ENCODE measurements at places on chromosomes 3 and 15.

DNA sequence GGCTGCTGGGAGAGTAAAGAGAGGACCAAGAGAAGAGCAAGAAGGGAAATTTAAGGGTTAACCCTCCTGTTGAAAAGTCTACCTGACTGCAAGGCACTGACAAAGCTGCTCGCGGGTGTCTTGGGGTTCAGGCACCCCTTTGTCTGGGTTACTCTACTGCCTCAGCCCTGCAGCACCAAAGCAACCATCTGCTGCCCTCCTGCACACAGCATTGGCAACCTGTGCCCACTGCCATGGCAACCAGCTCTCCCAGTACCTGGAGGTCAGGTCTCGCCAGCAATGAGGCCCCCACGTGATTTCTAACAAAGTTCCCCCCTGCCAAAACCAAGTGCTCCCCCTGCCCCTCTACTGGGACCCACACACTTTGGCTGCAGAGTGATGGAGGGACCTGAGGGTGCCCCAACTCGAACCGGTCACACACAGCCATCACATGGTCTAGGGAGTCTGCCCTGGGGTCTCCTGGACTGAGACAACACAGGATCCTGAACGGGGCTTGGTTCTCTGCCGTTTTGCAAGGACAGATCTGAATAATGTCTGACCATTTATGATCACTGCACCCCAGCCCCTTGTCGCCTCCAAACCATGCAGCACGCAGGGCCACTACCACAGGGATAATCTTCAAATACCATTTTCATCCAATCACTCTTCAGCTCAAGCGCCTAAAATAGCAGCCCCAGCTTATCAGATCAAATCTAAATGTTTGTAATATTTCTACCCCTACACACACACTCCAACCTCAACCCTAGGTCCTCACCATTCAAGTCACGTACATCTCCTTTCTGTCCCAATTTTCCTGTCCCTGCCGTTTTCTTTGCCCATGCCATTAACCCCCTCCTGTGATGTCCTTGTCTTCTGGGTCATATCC, 50.7 kb downstream of the ADCY5 start:
- no peak for DNase-seq

DNA sequence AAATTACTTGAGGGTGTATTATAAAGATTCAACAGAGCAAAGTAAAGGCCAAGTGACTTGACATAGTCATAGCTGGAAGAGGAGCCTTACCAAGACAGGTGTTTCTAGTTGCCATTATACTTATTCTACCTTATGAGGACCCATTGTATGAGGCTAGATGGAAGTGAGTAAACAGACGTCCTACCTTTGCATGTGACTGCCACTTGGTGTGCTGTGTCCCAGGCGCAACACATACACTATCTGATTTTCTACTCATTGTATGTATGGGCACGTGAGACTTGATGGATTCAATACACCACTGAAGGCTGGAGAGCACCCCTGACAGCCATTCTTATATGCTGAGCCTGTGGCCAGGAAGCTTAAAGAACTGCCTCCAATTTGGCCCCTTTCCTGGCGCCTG, 40.5 kb downstream of the BOC start:
- no peak for DNase-seq

DNA sequence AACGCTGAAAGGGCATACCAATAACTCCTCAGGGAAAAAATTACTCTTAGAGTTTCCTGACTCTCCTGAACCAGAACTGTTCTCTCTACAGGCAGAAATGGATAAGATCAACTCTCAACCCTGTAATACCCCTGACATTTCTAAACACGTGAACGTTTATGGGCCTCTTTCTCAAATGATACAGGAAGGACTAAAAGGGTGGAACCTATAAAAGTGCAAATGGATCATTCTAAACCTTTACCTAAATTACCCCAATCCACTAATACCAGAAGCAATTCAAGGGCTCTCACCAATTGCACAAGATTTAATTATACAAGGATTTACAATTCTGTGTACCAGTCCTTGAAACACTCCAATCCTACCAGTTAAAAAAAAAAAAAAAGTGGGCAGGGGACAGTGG, 98.0 kb upstream of the FAM174B start:
- no peak for DNase-seq

- no peak for DNase-seq
Observed at GRCh38 chr3:9231471-9231870, 18.0 kb downstream of the SRGAP3 start.

GRCh38 chr3:99895703-99896441, 78.2 kb downstream of the CMSS1 start:
- DNase-seq, result peak; percentile 59

DNA sequence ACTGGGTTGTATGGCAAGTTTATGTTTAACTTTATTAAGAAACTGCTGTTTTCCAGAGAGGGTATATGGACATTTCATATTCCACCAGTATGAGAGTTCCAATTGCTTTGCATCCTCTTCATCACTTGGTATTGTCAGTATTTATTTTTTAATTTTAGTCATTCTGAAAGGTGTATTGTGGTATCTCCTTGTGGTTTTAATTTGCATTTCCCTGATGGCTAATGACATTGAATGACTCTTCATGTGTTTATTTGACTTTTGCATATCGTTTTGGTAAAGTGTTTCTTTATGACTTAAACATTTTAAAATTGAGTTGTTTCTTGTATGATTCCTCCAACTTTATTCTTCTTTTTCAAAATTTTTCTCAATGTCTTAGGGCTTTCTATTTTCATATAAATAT, 44.4 kb downstream of the IL1RAP start:
- no peak for DNase-seq

GRCh38 chr3:38757721-38758120, 58.3 kb downstream of the SCN10A start:
- DNase-seq, result no peak

DNA sequence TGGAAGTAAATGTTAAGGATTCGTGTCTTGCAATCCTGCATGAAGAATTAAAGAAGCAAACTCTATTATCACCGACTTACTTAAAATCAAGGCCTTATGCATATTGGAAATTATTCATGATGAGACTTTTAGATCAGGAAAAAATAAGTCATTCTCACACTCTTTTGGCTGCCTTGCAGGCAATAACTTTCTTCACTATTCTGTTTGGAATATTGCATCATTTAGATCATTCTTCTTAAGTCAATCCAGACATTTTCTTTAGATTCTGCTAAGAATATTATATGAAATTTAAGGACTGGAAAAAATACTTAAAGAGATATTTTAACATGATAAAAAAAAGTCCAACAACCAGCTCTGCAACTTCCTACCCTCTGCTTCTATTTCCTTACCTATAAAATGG, 245.4 kb downstream of the LRRN1 start:
- DNase-seq, result no peak

- no peak for DNase-seq
Observed at GRCh38 chr3:147755310-147755709, 346.1 kb downstream of the ZIC1 start.

- DNase-seq, result no peak
Observed at GRCh38 chr3:187215460-187215859, 18.2 kb downstream of the RTP1 start.

DNA sequence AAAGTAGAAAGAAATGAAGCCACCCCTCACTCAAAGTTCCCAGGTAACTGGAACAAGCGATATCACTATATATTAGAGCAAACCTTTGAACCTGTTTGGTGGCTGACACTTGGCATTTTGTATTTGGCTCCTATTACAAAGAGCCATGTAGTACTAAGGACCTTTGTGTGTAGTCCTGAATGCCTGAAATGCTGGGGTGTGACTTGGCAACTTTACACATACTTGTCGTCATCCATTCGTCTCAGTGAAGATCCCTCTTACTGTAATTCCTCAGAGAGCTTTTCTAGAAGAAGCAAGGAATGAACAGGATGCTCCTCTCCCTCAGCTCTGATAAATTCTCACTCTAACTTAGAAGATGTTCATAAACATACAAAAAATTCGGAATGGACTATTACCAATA, 216.1 kb upstream of the CDIN1 start:
- DNase-seq, result no peak

- DNase-seq, result no peak
Observed at GRCh38 chr15:68581725-68582124, 2.9 kb downstream of the CORO2B start.

DNA sequence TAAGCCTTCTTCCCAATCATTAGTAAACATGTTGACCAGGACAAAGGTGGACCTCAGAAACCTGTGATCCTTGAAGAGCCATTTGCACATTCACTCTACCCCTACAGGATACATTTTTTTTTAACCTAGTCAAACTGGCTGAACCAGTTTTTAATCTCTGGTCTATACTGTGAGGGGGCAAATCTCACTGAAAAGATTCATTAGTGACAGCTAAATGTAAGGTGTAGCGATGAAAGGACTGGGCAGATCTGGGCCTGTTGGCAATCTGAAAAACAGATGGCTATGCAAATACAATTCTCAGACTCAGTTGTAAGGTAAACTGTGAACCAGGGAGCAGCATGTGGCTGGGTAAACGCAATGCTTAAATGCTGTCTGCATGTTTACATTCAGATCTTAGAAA, 75.6 kb upstream of the SNTN start:
- peak; percentile 92 for DNase-seq

GRCh38 chr15:68435966-68436365, 4.0 kb upstream of the ITGA11 start:
- DNase-seq, result no peak

GRCh38 chr3:15708882-15709677, 88.7 kb downstream of the ANKRD28 start:
- DNase-seq, result no peak

- DNase-seq, result no peak
Observed at GRCh38 chr3:133575086-133575485, 1.6 kb downstream of the CDV3 start.

DNA sequence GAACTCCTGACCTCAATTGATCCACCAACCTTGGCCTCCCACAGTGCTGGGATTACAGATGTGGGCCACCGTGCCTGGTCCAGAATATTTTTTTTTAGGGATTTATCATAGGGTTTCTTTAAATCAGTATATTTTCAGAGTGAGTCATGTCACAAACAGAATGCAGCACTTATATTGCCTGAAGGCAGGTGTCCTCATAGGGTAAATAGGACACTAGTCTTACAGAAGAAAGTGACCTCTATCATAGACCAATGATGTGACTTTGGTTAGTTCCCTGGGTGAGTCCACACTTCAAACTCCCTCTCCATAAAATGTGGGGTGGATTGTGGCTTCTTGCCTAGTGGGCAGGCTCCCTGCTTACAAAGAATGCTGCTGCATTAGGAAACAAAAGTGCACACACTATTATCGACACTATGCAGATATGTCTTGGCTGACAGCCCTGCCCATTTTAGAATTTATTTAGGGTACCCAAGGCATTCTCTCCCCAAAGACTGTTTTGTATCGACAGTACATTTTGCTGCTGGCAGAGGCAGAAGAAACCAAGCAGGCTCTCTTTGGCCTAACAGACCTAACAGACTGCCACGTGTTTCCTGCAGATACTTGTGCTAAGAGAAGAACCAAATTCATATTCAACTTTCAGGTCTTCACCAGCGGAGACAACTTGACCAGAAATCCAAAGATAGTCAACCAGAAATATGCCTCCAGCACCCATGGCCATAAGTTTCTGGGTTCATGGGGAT, 125.0 kb downstream of the MOBP start:
- no peak for DNase-seq

DNA sequence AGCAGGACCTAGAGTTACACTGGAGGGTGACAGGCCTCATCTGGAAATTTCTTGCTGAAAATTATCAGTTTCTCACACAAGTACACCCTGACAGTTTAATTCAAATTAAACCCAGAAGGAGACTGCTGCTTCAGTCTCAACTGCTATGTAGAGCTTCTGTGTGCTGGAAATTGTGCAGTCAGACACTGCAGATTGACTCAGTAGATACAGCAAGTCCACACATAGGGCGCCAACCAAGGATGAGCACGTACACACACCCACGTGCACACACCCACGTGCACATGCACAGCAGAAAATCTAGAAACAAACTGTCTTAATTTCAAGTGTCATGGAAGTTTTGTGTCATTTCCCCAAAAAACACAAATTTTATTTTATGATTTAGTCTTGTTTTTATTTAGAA, 192.9 kb downstream of the PDE8A start:
- DNase-seq, result no peak

GRCh38 chr3:81005992-81006391, 755.5 kb downstream of the GBE1 start:
- no peak for DNase-seq

- DNase-seq, result no peak
Observed at GRCh38 chr3:6753536-6753935, 107.4 kb upstream of the GRM7 start.

DNA sequence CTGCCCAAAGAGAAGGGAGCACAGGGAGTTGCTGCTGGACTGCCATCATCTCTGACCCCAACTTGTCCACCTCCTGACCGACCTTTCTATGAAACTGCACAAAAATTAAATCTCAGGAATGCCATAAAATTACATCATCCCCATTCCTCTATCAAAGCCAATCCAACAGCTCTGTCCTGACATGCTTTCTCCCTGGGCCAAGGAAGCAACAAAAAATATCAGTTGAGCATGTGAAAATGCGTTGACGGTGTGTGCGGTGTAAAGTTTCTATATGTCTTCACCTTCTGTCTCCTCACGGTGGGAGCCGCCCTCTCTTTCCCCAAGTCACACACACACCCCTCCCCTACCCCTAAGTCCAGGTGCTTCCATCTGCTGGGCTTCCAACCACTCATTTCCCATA, 3.6 kb upstream of the ZNF774 start:
- no peak for DNase-seq

DNA sequence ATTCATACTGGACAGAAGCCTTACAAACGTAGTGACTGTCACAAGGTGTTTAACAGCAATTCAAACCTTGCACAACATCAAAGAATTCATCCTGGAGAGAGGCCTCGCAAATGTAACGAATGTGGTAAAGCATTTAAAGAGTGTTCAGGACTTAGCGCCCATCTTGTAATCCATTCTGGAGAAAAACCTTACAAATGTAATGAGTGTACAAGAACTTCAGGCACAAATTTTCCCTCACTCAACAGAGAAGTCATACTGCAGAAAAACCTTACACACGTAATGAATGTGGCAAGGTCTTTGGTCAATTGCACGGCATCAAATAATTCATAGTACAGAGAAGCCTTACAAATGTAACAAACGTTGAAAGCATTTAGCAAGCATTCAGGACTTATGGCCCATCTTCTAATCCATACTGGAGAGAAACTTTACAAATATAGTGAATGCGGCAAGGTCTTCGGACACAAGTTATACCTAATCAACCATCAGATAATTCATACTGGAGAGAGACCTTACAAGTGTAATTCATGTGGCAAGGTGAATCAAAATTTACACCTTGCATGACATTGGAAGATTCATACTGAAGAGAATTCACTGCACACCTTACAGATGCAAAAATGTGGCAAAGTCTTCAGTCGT, 27.5 kb downstream of the SPCS1 start:
- no peak for DNase-seq

GRCh38 chr3:155070932-155071387, 9.2 kb upstream of the MME start:
- DNase-seq, result no peak

- no peak for DNase-seq
Observed at GRCh38 chr3:125024817-125025216, 31.0 kb downstream of the HEG1 start.

- no peak for DNase-seq
Observed at GRCh38 chr3:16370872-16371740, 106.1 kb downstream of the OXNAD1 start.

- no peak for DNase-seq
Observed at GRCh38 chr3:116150655-116151167, 294.6 kb downstream of the LSAMP start.

Data from NCI-H2081 (cell line).